DMS79 (cell line): ENCODE measurements at places on chromosomes 6 and 20.

DNA sequence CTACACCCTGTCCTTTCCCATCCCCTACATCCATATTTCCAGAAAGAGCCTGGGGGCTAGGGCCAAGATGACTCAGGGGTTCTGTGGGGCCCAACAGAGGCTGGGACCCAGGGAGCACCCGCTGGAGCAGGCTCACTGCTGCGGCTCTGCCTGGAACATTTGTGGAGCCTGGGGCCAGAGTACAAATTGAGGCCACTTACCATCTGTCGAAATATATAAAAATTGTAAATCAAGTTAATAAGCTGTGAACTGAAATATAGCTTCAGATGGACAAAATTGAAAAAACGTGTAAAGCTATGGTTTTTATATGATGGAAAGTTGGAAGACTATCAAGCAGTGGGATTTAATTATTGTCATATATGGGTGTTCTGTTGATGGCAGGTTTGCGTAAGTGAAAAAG, 82.9 kb upstream of the ATXN1 start:
- DNase-seq: no peak

GRCh38 chr6:134840086-134840867, 109.6 kb downstream of the ALDH8A1 start:
- no peak for DNase-seq

- DNase-seq: no peak
These were observed 528.4 kb downstream of the PKHD1 start for GRCh38 chr6:51559059-51559458.

DNA sequence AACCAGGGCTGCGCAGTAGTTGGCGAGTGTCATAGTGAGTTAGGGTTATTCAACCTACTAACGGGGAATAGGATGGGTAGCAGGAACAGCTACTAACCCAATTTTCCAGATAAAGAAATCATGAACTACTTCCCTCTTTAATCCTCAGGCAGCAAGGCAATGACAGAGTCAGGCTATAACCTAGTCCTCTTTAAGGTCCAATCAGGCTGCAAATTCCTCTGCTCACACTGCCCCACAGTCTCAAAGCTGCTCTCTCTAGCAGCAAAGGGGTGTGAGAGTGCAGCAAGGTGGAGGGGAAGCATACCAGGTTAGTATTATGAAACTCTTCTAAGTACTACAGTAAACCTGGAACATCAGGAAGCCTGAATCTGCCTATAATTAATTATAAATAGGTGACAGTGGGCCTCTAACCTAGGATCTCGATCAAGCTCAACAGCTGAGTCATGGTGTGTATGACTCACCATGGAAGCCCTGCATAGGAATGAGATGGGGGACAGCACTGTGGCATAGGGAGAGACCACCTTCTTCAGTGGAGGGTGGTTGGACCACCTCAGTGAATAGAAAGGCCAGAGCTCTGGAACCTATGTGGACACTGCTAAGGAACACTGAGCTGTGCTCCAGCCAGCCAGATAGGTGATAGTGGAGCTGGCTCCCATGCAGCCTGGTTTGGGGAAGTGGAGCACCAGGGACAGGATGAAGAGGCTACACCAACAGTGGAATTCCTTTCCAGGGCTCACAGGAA, 7.9 kb downstream of the PEX6 start:
- DNase-seq: no peak

GRCh38 chr6:163753430-163753829, 338.9 kb downstream of the QKI start:
- no peak for DNase-seq
